ENCODE measurements at places on chromosomes 4 and X. TPM values are rescaled to one million over a fixed set of nuclear protein-coding genes. Genes with fewer than 3 reads are reported as not detected.

ADH6 gene
- total RNA-seq: 11.6 TPM

GRCh38 chr4:100591161-100591876, 73.5 kb upstream of the EMCN start:
- H3K4me1 ChIP-seq: no peaks in the 10 kb centered on the region
- H3K27me3 ChIP-seq: no peaks in the 10 kb centered on the region
- no peak overlapping the region for H3K4me3 ChIP-seq
- H3K36me3 ChIP-seq: no peaks in the 10 kb centered on the region
- DNase-seq: no peak

GRCh38 chr4:19002170-19002569, 980.6 kb upstream of the LCORL start:
- no peaks in the 10 kb centered on the region for H3K4me1 ChIP-seq
- DNase-seq: no peak
- no peaks in the 10 kb centered on the region for H3K27me3 ChIP-seq
- H3K36me3 ChIP-seq: no peaks in the 10 kb centered on the region
- no peak overlapping the region for H3K27ac ChIP-seq

DNA sequence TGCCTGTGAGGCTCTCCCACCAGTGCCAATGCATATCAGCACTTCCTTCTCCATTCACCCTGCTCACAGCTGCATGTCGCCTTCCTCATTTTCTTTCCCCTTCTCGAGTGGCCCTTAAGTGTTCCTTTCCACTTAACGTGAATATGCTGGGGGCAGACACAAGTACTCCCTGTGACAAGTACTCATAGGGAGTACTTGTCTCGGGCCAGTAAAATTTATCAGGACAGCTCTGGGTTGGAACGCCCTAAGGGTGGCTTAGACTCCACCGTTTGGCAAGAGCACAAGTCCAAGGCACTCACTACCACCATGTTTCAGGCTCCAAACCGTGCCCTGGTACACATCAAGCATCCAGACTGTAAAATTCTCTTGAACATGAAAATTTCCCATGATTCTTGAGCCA, 3.9 kb upstream of the LDOC1 start:
- no peaks in the 10 kb centered on the region for H3K36me3 ChIP-seq
- H3K27me3 ChIP-seq: no peaks in the 10 kb centered on the region
- no peaks in the 10 kb centered on the region for H3K4me1 ChIP-seq
- no peak overlapping the region for H3K27ac ChIP-seq

MSL3 gene
- 22.5 TPM for total RNA-seq

DNA sequence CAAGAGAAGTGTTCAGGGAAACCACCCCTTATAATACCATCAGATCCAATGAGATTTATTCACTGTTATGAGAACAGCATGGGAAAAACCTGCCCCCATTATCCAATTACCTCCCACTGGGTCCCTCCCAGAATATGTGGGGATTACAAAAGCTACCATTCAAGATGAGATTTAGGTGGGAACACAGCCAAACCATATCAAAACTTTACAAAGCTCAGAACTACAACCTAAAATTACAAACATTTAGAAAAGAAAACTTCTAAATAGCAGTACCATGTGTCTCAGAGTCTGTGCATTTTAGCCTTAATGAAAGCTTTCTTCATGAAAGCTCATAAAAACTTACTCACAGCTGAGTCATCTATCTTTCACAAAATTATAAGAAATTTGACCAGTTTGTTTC, 1442.8 kb upstream of the PCDH7 start:
- no peaks in the 10 kb centered on the region for H3K4me1 ChIP-seq
- H3K27me3 ChIP-seq: no peaks in the 10 kb centered on the region
- H3K4me3 ChIP-seq: no peak overlapping the region

- no peaks in the 10 kb centered on the region for H3K4me1 ChIP-seq
- no peaks in the 10 kb centered on the region for H3K27me3 ChIP-seq
- DNase-seq: no peak
Observed at GRCh38 chr4:83851261-83852084, 315.6 kb downstream of the GPAT3 start.

DNA sequence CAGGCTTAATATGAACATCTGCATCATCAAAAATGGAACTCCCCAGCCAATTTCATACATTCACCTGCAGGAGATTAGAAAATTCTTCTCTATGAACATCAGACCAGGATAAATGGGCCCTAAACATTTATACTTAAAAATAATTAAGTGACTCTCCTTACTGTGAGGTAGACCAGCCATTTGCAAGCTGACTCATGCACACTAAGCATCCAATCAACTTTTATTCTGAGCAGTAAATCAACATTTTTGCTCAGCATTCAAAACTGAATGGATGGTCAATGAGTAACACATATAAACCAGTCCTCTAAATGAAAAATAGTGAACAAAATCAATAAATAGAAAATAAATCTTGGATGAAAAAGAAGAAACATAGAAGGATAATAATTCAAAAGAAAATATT, 19.9 kb upstream of the PCDH10 start:
- H3K4me3 ChIP-seq: no peak overlapping the region
- no peak for DNase-seq
- H3K27me3 ChIP-seq: no peaks in the 10 kb centered on the region
- no peak overlapping the region for H3K27ac ChIP-seq
